PC-9 (cell line): ENCODE measurements at places on chromosomes 6 and 20. TPM values are rescaled to one million over a fixed set of nuclear protein-coding genes. Genes with fewer than 3 reads are reported as not detected.
A peak's percentile ranks its signal among the peaks of the same experiment; 100 is the strongest.

The INSM1 gene
- not detected in 2 replicates for total RNA-seq

The RNF217 gene
- 38.3 and 42.3 TPM in 2 replicates for total RNA-seq

The GJA10 gene
- total RNA-seq: not detected in 2 replicates

The MYB gene
- total RNA-seq: 0.95 and 1.8 TPM in 2 replicates

The RIPPLY2 gene
- not detected in 2 replicates for total RNA-seq

The SLC17A1 gene
- total RNA-seq: not detected in 2 replicates

GRCh38 chr6:18025596-18025995, 38.2 kb upstream of the KIF13A start:
- no peak for DNase-seq

GRCh38 chr20:63011798-63012197, 5.0 kb upstream of the BHLHE23 start:
- no peak for DNase-seq

DNA sequence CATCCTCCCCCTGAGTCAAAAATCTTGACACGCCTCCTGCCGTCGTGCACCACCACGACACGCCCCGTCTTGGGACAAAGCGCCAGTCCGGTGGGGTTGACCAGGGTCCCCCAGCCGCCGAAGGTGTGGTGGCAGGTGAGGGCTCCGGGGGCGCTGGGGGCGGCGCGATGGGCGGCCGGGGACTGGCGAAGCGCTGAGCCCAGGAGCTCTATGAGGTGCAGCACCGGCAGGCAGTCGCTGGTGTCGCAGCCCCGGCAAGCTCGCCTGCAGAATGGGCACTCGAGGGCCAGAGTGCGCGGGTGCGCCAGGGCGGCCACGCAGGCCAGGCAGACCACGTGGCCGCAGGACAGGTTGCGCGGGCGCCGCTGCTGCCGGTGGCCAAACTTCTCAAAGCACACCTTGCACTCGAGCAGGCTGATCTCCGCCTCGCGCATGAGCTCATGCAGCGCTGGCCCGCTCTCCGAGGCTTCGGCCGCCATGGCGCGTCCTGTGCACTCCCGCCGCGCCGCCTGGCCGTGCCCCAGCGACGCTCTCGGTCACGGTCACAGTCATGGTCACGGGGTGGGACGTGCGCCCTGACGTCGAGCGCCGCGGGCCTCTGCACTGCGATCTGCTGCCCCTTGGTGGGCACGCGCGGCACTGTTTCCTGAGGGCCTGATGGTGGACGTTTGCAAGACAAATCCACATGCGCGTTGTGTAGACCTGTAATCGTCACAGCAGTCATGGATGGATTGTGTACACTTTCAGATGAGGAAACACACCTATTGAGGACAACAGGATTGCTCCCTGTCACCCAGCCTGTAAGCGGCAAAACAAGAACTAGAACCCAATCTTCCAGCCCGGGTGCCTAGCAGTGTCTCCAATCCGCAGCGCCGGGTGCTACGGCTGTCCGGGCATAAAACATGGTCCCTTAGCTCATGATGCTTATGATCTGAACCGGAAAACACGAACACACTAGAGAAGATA, at the start of gene NHLRC1:
Gene NHLRC1, minus strand, starts transcription at position 550 of the 966 bp plus-strand sequence. Its CDS starts 71 bp downstream, at position 479.
- peak; percentile 42 for DNase-seq

GRCh38 chr6:4280031-4280430, 144.7 kb upstream of the ECI2 start:
- DNase-seq: no peak

- no peak for DNase-seq
These were observed 5.9 kb downstream of the TGM6 start for GRCh38 chr20:2386516-2387179.

DNA sequence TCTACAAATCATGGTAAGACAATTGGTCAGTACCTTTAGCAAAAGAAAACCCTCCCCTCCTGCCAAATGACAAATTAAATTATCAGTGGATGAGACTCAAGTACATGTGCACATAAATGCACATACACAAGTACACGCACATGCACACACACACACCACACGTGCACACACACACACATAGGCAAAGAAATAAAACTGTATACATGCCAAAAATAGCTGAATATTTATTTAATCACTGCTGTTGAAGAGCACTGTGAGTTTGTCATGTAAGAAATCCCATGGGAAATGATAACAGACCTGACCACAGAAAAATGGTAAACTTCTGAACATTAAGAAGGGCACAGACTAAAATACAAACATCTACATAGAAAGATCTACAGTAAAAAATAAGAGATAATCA, 46.6 kb upstream of the TNFAIP3 start:
- no peak for DNase-seq

- DNase-seq: no peak
These were observed 65.2 kb downstream of the EYA2 start for GRCh38 chr20:46959821-46960220.

DNA sequence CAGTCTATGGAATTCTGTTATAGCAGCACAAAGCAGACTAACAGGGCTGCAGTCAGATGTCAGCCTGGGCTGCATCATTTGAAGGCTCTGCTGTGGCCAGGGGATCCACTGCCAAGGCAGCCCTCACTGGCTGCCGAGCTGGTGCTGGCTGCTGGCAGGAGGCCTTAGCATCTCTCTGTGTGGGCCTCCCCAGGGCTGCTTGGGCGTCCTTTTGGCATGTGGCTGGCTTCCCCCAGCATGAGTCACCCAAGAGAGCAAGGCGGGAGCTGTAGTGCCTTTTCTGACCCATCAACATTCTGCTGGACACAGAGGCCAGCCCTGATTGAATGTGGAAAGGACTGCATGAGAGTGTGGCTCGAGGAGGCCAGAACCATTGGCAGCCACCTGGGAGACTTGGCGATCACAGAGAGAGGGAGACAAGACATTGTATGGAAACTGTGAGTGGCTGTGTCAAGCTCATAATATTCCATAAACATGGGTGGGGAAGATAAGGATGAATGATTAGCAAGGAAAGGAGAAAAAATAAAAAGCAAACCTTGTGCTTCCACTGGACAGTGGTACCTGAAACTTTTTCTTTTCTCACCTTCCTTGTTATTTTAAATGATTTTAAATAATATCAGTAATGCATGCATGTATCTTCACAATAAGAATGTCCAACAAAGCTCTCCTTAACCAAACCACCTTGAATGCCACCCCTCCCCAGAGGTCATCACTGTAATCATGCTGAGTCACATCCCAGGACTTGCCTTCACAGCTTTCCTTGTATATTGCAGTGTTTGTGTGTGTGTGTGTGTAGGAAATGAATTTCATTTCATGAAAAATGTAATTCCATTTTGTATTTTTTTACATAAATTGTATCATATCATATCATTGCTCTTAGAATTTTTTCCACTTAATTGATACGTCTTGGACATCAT, 55.0 kb upstream of the VSX1 start:
- DNase-seq: peak; percentile 88

DNA sequence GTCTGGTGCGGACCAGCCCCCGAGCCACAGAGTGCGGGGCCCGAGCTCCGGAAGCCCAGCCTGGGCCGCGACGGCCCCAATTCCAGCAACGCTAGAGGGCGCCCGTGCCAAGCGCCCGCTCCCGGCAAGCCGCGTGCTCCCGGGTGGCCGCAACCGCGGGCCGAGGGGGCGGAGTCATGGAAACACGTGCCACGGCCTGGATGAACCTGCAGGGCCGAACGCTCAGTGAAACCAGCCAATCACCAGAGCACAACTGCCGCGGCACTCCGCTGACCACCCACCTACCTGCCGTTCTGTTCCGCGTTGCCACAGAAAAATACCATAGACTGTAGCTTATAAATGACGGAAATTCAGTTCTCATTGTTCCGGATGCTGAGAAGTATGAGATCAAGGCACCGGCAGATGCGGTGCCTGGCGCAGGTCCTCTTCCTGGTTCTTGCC, 85.7 kb upstream of the FOXC1 start:
- DNase-seq: no peak

DNA sequence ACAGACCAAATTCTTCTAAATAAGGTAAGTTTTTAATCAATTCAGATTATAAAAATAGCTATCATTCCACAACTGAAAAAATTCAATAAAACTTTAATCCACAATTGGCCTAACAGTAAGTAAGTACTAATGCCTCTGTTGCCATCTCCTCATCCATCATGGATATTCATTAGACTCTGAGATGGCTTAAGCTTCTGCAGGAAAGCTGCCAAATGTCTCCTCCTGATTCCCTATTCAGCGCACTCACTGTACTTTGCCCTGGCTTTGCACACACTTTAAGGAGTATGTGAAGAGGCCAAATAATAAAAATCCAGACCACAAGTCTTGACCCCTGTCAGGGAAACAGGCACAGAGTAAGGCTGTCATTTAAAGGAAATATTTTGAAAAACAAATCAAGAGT, 23.6 kb downstream of the PGM3 start:
- no peak for DNase-seq

- no peak for DNase-seq
These were observed 843.8 kb upstream of the GJE1 start for GRCh38 chr6:141288947-141289346.

DNA sequence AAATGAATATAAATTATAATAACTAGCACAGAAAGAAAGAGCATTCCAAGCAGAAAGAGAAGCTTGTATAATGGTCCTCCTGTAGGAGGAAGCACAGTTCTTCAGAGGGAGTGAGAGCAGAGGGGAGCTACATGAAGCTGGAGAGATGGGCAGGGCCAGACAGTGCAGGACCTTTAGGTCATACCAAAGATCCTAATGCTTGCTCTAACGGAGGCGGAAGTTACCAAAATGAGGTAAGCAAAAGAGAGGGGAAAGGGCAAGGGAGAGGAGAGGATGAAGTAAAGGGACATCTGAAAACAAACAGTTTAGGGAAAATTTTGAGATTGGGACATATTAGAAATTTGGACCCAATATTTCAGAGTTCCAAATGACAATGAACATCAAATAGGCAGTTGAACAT, 50.2 kb downstream of the HBS1L start:
- DNase-seq: no peak

- no peak for DNase-seq
These were observed 1.4 kb upstream of the BPIFB2 start for GRCh38 chr20:33005908-33006775.

DNA sequence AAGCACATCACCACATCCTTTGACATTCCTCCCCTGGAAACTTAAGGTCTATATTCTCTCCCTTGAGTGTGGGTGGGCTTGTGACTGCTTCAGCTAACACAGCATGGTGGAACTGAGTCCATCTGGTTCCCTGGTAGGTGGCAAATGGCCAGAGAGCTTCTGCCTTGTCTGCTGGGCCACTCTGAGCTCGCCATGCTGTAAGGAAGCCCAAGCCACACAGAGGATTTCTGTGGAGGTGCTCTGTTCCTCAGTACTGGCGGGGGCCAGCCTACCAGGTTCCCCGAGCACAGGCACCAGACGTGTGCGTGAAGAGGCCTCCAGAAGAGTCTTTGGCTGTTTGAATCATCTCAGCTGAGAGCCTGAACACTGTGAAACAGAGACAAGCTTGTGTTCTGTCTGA, 41.6 kb upstream of the PMEPA1 start:
- no peak for DNase-seq

DNA sequence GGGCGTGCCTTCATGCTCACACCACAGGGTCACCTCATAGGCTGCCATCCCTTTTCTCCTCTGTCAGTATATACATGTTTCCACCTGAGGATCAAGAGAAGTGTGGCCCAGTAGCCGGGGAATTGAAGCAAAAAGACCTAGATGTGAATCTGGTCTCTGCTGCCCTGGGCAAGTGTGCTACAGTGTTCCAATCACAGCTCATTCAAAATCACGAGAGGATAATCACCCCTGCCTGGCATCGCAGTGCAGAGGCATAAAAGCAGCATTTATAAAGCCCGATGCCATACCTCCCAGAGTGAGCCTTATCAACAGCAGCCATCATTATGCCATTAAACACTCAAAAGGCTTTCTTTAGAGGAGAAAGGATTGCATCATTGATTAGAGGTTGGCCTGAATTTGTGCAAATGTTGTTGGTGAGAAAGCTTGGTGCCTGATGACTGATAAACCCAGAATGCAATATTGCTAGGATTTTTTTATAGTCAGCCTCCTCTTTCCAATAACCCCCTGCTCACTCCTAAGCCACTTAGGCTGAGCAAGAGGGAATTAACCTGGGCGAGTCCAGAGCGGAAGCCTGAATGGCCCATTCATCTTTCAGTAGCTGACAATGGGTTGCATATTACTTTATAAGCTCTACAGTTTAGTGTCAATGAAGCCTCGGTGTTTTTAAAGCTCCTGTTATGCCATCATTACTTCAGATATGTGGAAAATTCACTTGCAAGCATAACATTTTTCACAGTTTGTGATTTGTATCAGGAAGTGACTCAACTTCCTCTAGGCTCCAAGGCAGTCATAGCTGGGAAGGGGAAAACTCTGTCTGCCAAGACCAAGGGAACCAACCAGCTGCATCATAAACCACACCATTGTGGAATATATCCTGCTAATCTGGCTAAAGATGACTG, 92.5 kb upstream of the NXT1 start:
- no peak for DNase-seq
